ENCODE measurements at places on chromosomes 13 and 19. TPM values are rescaled to one million over a fixed set of nuclear protein-coding genes. Genes with fewer than 3 reads are reported as not detected.

CADM4 gene
- 0.26 TPM for total RNA-seq

KLK14 gene
- 0.31 TPM for total RNA-seq

ZNF665 gene
- total RNA-seq = 6.6 TPM

ZNF284 gene
- 1.7 TPM for total RNA-seq
